ENCODE measurements at places on chromosomes 2 and 18. TPM values are rescaled to one million over a fixed set of nuclear protein-coding genes. Genes with fewer than 3 reads are reported as not detected.

DNA sequence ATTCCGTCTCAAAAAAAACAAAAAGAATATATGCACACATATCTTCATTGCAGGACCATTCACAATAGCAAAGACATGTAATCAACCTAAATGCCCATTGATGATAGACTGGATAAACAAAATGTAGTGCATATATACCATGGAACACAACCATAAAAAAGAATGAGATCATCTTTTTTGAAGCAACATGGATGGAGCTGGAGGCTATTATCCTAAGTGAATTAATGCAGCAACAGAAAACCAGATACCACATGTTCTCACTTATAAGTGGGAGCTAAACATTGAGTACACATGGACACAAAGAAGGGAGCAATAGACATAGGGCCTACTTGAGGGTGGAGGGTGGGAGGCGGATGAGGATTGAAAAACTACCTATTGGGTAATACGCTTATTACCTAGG, 8.8 kb downstream of the NT5C1B start:
- DNase-seq, result no peak

GRCh38 chr2:96359310-96359709, 23.7 kb downstream of the NCAPH start:
- no peak for DNase-seq

GRCh38 chr2:232349946-232350635, 28.5 kb upstream of the ALPP start:
- no peak for DNase-seq

- no peak for DNase-seq
These were observed 71.6 kb downstream of the MCFD2 start for GRCh38 chr2:46844034-46844433.

- no peak for DNase-seq
These were observed 93.4 kb downstream of the AKAIN1 start for GRCh38 chr18:5103693-5104092.

- no peak for DNase-seq
These were observed 3.0 kb upstream of the FIGLA start for GRCh38 chr2:70793450-70793849.

DNA sequence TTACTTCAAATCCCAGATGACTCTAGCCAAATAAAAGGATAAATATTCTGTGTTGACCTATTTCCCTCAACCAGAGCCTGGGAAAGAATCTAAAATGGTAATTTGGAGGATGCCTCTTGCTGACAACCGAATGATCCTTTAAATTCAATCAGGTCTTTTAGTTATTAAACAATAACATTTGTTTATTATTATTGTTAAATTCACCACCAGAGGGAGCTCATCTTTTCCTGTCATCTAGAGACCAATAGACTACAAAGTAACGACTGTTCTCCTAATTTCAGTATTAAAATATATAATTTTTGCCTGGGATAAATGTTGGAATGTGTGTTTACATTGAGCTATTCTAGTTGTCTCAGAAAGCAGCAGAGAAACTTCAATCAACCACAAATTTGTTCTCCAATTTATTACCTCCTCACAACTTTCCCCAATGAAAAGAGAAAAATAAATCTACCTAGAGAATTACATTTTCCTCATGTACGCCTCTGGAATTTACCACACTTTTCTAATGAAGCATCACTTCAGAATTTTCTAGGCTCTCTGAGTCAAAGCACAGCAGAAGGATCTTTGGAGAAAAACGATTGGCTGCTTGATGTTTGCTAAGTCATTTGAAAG, 142.7 kb downstream of the SCG2 start:
- DNase-seq, result peak; percentile 6

DNA sequence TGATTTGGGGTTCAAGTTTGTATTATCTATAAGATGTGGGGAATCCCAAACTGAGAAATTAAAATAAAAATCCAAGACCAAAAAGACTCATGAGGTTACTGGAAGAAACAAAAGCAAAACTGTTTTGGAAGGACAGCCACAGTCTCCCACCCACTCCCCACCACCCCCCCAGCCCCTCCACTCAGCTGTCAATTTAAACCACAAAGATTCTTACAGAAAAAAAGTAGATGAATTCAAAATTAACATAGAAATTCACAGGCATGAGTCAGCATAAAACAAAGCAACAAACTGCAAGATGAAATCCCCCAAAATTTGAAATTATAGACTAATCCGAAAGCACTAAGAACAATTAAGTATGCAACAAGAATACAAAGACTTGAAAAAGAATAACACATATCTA, 12.1 kb downstream of the MAP4K3 start:
- DNase-seq, result no peak

DNA sequence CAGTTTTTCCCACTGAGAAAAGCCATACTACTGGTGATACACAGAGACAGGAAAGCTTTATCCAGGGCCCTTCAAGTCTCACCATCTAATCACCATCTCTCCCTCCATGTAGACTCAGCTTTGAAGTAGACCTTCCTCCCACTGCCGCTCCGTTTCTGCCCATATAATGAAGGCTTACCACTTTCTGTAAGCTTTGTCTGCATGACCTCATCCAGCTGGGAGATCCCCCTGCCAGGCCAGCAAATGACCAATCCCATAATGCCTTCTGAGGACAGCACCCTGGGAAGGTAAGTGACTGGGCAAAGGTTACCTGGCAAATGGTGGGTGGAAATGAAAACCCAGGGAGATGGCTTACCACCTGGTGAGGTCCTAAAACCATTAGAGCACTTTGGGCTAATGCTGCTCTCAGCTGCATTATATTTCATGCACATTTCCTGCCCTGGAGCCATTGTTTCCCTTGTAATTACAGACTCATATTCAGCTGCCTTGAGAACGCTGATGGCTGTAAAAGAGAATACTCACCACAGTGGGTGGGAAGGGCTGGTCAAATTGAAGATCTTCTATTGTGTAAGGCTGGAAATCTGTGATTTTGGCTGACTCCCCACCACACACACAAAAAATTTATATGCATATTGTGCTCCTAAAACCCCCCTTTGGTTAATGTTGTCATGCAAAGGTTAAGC, 350.7 kb upstream of the SYT4 start:
- DNase-seq, result no peak

- DNase-seq, result no peak
These were observed 9.0 kb downstream of the EPB41L3 start for GRCh38 chr18:5534845-5535244.

GRCh38 chr2:239096676-239097427, 249.0 kb downstream of the TWIST2 start:
- no peak for DNase-seq

DNA sequence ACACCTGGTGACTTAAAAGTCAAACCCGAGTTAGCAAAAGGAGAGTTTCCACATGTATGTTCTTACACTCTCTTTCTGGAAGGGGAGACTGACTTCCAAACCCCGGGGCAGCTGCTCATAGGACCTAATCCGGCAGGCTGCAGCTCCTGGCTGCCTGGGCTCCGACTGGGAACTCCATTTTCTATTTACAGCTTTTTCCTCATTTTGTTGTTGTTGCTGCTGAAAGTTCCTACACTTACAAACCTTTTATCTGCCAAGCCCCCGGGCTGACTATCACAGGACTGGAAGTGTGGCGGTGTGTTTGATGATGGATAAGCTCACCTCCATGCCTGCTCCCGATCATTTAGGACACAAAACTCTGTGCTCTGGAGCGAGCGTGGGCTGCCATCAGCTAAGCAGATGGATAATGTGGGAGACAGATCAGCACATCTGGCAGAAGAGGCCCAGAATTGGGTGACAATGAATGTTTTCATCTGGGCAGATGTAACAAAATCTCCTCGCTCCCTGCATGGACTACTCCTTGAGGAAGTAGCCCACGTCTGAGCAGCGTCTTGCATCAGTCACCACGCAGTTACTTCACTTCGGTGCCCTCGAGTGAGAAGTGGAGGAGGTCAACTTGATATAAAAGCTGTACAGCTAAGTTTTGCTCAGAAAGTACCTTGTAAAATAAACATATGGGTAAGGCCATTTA, 114.4 kb upstream of the COPS8 start:
- DNase-seq, result no peak

Gene ARMC9
- 1.1 TPM for total RNA-seq

Gene MEIS1
- 9.0 TPM for total RNA-seq

Gene RAPH1
- total RNA-seq, result 0.71 TPM

Gene GALNT3
- 0.13 TPM for total RNA-seq

Gene POTEE
- 23.4 TPM for total RNA-seq

All from K562 (cell line).